NB4 (cell line): ENCODE measurements at places on chromosomes 11 and 22.

GRCh38 chr11:73184953-73185671 is 33.0 kb upstream of the P2RY2 start:
- peak; percentile 93 for DNase-seq

GRCh38 chr11:2930704-2931419 is 1.6 kb upstream of the PHLDA2 start:
- peak; percentile 60 for DNase-seq

GRCh38 chr22:17988800-17989513 is 35.4 kb downstream of the MICAL3 start:
- no peak for DNase-seq

DNA sequence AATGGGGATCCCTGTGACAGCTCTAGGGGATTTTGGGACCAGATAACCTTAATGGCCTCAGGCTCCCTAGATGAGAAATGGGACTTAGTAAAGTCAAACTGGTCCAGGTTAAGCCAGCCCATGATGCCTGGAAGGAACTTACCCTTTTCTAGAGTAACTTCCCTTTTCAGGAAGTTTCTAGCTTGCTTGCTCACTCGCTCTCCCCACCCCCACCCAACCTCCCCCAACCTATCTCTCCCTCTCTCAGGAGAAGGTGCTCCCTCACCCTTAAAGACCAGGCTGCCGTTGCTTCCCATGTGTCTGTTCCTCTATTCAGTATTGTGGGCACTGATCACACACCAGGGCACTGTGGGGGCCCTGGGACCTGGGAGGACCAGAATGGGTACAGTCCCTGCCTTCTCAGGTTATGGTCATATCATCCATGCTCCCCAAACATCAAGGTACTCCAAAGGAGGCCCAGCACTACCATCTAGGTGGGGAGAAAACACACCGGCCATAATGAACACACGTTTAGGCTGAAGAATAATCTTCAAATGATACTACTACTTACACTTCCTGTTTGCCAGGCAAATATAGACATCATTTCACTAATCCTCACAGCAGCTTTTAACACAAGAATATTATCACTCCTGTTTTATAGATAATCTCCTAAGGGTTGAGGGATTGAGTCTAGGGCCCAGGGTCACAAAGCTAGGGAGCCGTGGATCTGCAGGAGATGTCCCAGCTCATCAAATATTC is 18.2 kb downstream of the KCNQ1OT1 start:
- DNase-seq, result peak; percentile 72

GRCh38 chr11:11570823-11571222 is 51.0 kb downstream of the GALNT18 start:
- DNase-seq, result no peak

DNA sequence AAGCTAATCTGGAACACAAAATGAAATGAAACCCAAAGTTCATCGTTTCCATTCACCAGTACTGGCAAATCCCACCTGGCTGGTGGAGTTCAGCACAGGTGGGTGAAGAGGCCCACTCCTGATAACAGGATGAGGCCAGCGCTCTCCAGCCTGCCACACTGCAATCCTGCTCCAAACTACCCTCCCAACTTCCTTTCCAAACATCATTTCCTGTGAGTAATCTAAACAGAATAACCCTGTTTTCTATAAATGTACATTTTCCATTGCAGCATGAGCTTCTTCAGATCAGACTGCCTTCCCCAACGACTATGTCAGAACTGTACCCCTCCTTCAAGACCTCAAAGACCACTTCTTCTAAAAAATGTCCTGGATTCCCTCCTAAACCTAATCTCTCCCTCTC is 15.9 kb upstream of the NFRKB start:
- DNase-seq, result peak; percentile 49

- no peak for DNase-seq
Measured at GRCh38 chr11:134294664-134295063, 18.5 kb downstream of the GLB1L3 start.

DNA sequence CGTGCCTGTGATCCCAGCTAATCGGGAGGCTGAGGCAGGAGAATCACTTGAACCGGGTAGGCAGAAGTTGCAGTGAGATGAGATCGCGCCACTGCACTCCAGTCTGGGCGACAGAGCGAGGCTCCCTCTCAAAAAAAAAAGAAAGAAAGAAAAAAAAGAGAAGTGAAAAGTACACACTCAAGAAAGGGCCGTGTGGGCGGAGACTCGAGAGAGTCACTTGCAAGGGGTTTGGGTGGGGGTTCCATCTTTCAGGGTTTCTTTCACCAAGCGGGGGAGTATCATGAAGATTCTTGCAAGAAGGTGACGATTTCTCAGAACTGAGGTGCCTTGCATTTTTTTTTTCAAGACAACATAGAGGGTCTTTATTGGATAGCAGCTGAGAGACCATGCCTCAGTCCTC is 4.0 kb upstream of the IFITM5 start:
- peak; percentile 45 for DNase-seq

DNA sequence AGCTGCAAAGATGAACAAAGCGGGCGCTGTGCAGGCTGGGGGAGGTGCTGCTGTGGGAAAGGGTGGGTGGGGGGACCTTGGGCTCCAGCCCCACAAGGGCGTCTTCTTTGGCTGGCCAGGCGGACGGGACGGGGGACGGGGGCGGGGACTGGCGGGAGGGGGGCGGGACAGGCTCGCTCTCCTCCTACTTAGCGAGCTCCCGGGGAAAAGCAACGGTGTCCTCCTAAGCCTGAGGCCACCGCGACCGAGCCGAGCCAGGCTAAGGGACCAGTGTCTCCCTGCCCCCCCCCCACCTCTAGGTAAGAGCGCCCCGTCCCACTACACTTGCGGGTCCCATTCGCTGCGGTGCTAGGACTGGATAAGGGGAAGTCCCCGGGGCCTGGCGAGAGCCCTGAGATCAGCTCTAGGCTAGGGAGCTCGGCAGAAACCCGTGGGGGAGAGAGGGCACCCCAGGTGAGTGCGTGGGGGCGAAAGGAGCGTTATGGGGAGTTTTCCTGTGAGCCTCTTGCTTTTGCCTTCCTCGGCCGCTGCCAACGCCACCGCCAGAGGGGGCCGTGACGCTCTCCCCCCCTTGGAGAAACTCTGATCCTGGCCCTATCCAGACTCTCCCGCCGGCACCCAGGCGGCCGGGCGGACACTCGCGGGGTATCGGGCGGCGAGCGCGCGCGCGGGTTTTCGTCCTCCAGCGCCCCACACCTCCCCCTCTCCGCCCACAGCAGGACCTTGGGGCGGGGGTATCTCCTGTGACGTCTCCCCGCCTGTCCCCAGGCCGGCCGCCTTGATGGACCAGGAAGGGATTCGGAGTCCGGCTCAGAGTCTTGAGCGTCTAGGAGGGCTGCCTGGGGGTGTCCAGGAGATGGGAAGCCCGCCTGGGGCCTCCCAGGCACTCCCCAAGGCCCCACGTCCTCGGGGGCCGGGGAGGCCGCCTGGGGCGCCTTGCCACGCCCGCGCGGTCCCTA is at the start of gene PHLDB1:
Gene PHLDB1, plus strand, starts transcription at position 215 of the 959 bp plus-strand sequence. CDS start 6,222 bp downstream, outside the sequence.
- DNase-seq, result peak; percentile 77

GRCh38 chr22:27666272-27666997 is 135.1 kb downstream of the MN1 start:
- DNase-seq, result no peak

DNA sequence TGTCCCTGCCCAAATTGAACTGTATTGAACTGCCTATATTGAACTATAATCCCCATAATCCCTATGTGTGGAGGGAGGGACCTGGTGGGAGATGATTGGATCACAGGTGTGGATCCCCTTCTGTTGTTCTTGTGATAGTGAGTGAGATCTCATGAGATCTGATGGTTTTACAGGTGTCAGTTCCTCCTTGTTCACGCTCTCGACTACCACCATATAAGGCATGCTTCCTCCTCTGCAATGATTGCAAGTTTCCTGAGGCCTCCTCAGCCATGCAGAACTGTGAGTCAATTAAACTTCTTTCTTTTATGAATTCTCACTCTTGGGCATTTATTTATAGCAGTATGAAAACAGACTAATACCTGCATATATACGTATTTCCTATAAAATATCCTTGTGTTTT is 206.5 kb upstream of the PDGFD start:
- DNase-seq, result no peak

DNA sequence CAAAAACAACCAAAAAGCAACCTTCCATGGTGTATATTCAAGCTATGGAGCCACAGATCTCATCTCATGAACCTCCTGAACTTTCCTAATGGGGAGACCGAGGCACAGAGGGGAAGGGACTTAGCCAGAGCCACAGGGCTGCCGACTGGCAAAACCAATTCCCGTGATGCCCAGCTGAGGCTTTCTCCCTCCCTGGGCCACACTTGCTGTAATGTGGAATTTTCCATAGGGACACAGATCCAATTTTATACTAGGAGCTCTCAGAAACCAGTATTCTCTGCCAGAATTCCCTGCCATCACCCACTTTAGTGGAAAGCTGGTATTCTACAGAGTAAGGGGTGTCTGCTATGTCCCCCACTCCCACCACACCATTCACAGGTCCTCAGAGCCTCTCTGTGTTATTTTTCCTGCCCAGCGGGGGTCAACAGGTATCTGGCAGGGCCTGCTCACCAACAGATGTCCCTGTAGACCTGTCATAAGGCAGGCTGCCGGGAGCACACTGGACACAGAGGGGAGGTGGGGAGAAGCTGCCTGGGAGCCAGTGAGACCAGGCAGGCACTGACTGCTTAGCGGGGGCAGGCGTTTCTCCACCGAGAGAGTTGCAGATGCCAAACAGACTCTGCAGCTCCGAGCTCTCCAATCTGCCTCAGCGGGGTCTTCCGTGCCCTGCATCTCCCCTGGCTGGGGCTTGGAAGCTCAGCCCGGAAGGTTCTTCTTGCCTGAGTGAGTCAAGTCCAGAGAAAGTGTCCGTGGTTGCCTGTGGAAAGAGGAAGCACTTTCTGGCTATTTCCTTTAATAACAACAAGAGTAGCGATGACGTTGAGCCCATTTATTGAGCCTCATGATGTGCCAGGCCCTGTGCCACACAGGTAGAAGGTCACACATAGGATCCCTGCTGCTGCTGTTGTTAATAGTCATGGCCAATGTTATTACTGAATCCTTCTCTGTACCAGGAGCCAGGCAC is 26.3 kb downstream of the RPS6KA4 start:
- DNase-seq, result peak; percentile 74
